ENCODE measurements at places on chromosomes 12 and 14.

GRCh38 chr14:100592972-100593371 is 5.8 kb upstream of the BEGAIN start:
- no peak for DNase-seq

- DNase-seq = no peak
These were observed 194.0 kb downstream of the KLHL28 start for GRCh38 chr14:44767646-44768173.

DNA sequence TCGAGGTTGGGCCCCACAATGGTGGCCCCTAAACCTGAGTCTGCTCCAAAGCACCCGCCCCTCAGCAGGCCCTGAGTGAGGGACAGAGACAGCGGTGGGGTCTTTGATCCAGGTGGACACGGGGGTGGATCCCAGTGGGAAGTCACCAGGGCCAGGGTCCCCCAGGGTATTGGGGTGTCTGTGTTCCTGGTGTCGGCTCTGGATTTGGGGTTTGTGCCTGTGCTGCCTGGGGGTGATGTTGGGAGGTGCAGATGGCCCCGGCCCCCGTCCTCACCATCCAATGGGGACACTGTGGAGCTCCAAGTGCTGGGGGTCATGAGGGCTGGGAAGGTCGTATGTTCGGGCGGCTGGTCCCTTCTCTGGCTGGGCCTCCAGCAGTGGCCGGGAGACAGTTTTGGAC is 354.2 kb downstream of the TMEM121 start:
- no peak for DNase-seq

- no peak for DNase-seq
These were observed 76.3 kb downstream of the SCFD1 start for GRCh38 chr14:30698463-30698862.

DNA sequence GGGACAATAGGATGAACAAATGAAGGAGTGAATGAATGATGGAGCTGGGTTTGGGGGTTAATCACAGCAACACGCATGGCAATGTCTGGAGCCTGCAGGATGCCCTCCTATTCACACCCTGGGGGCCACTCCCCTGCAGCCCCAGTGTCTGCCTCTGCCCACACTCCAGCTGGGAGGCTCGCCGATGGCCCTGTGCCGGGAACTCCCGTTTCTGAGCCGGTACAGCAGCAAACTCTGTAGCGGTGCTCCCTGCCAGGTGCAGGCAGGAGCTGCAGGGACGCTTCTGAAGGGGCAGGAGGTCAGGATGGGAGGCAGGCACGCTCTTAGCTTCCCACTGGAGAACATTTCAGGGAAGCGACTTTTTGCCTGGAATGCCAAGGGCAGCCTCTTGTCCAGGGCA is 55.4 kb upstream of the NCOR2 start:
- no peak for DNase-seq

- no peak for DNase-seq
These were observed 126.3 kb downstream of the KTN1 start for GRCh38 chr14:55706365-55706684.

DNA sequence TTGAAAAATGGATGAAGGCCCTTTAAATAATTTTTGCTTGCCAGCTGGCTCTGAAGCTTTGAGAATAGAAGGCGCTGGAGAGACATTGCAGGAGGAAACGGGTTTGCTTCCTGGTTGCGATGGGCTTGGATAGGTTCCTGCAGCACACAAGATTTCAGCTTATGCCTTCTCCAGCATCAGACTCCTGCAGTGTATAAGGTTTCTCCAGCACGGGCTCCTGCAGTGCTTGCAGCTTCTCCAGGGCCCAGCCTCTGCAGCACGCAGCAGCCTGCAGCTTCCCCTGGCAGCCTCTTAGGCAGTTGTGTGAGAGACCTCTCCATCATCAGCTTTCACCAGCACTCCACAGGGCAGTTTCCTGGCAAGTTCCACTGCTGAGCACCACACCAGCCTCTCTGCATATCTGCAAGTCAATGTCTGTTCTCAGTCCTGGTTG is 78.7 kb upstream of the ZDHHC17 start:
- DNase-seq = no peak

DNA sequence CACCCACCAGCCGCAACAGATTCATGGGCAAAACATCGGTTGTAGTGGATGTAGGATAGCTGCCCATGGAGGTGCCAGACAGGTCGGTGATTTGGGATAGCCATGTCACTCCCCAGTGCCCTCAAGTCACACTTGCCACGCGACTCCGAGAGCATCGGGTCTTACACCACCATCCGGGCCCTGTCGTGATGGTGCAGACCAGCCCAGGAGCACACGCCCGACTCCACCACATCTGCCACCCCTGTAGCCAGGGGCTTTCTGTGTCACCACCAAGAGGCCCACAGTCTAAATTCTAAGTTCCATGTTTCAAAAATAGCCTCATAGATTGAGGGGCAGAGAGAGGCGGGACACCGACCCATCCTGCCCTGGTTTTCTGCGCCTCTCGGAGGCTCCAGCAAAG is 18.0 kb downstream of the FOXN4 start:
- no peak for DNase-seq

DNA sequence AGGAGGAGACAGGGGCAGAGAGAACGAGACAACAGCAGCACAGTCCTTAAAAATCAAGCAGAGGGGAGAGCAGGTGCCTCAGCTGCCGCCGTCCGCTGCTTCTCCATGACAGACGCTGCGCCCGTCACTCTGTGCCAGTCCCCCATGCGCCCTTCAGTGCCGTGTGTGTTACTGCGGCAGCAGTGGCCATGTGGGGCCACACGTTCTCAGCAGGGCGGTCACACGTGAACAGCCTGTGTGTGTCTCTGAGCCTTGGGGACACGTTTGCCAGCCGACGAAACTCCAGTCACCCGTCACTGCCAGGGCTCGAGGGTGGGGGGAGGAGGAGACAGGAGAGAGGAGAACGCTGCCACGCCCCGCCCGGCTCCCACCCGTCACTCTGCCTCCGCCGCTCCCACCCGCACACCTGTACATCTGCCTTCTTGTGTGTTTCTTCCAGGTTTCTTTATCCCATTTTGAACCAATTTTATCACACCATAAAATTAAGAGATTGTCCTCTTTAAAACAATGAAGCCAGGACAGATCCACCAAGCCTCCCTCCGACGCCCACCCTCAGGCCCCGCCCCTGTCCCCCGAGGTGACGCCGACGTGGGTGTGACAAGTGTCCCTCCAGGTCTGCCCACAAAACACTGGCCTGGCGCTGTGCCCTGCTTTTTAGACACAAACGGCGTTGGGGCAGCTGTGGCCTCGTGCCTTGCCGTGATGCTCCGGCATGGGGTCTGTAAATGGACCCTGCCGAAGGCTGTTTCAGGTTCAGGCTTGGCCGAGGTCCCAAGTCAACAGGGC is 58.2 kb downstream of the GALNT9 start:
- no peak for DNase-seq

DNA sequence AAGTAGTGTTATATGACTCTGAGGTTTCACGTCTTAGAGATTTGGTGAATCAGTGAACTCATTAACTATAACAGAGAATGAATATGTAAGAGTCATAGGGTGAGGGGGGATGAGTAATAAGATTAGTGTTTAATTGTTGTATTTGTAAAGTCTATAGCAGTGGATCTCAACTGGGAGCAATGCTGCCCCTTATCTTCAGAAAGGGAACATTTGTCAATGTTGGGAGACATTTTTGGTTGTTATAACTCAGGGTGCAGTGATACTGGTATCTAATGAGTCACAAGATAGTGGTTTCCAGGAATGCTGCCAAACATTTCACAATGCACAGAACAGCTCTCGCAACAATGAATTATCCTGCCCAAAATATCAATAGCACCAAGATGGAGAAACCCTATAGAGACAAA is 1193.7 kb downstream of the GALC start:
- no peak for DNase-seq

DNA sequence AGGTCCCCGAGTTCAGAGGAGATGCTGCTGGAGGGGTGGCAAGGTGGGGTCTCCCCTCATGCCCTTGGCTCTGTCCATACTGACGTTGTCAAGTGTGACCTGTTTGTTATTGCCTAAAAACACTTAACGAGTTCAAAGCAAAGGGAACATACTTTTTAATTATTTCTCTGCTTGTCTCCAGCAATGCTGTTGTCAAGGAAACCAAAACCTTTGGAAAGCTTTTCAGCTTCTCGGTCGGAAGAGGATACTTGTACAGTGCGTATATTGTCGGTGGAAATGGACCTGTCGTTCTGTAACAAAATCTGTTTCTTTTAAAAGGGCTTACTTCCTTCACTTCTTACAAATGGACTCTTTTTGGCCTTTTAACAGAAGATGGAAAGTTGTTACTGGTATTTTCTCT is 73.9 kb downstream of the SLC25A47 start:
- no peak for DNase-seq
